Uterus (tissue), 4 donors: ENCODE measurements at places on chromosomes 12 and 14. TPM values are rescaled to one million over a fixed set of nuclear protein-coding genes. Genes with fewer than 3 reads are reported as not detected.

The TSPAN19 gene
- total RNA-seq: 0.59 TPM

The KLHL33 gene
- total RNA-seq: not detected

The ANKRD33 gene
- 0.27 TPM for total RNA-seq

The WASHC4 gene
- 69.5 TPM for total RNA-seq

GRCh38 chr12:6552140-6552551 lies 3.7 kb downstream of the IFFO1 start:
- no peaks in the 10 kb centered on the region for H3K27me3 ChIP-seq
- H3K4me3 ChIP-seq: no peak overlapping the region
- H3K36me3 ChIP-seq: no peaks in the 10 kb centered on the region
- H3K4me1 ChIP-seq: peaks cover 24% of the 10 kb centered on the region
- DNase-seq: peak; percentile 65
- peak overlapping the region; percentile 87 for H3K27ac ChIP-seq

DNA sequence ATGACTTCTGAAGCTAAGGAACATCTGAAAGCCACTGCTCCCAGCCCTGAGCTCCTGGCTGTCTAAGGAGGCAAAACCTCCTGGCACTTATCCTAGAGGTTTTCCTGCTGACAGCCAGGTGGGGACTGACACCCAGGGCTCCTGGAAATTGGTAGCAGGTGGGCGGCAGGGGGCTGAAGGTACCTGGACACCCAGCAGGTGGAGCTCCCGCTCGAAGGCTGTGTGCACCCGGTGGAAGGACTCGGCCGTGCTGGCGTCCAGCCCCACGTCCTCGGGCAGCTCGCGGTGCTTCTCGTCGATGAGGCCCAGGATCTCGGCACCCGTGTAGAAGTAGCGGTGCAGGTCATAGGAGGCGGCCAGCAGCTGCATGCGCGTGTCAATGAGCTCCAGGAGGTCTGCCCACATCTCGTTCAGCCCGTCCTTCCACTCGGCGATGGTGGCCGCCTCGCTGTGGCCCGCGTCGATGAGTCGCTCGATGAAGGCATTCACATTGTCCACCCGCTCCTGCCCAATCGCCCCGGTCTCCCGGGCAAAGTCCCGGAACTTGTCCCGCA lies 68.2 kb downstream of the PLEKHG3 start:
- no peaks in the 10 kb centered on the region for H3K36me3 ChIP-seq
- no peak for DNase-seq
- H3K4me1 ChIP-seq: no peaks in the 10 kb centered on the region
- no peak overlapping the region for H3K4me3 ChIP-seq
- no peak overlapping the region for H3K27ac ChIP-seq

GRCh38 chr12:10196210-10196609 lies 16.5 kb upstream of the GABARAPL1 start:
- H3K27me3 ChIP-seq: no peaks in the 10 kb centered on the region
- H3K4me1 ChIP-seq: no peaks in the 10 kb centered on the region
- DNase-seq: no peak

GRCh38 chr12:115257791-115258190 lies 573.8 kb upstream of the TBX3 start:
- no peak overlapping the region for H3K4me3 ChIP-seq
- DNase-seq: no peak
- H3K27ac ChIP-seq: no peak overlapping the region

- no peak overlapping the region for H3K27ac ChIP-seq
- H3K36me3 ChIP-seq: no peaks in the 10 kb centered on the region
- H3K27me3 ChIP-seq: no peaks in the 10 kb centered on the region
Measured at GRCh38 chr12:39354955-39355354, 88.0 kb downstream of the KIF21A start.

- no peaks in the 10 kb centered on the region for H3K4me1 ChIP-seq
- H3K27me3 ChIP-seq: no peaks in the 10 kb centered on the region
- peak within 1 kb of the TSS; percentile 72 for H3K27ac ChIP-seq
- no peaks in the 10 kb centered on the region for H3K36me3 ChIP-seq
Measured at GRCh38 chr14:60723907-60724618, at the start of gene SIX4. Gene SIX4, minus strand, starts transcription at chr14:60724351. Its CDS starts 277 bp downstream, at chr14:60724074.
